ELF-1 (cell line): ENCODE measurements at places on chromosomes 2 and 18.

GRCh38 chr18:63240531-63241316, 78.8 kb downstream of the BCL2 start:
- no peak for DNase-seq

DNA sequence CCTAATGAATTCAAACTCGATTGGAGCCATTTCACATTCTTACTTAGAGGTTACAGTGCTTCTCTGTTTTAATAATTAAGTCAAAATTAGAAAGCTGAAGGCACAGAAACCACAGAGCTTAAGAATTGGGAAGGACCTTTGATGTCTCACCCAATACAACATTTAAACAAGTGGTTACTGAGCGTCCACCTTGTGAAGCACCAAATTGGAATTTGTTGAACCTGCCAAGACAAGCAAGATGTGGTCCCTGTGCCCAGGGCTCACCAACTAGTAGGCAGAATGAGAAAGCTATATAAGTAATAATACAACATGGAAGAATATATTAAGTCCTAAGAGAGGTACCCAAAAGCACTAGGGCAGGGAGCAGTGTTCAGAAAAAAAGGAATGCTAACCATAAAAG, 64.5 kb upstream of the NPAS2 start:
- no peak for DNase-seq

- peak; percentile 18 for DNase-seq
Measured at GRCh38 chr2:206920310-206920709, 19.0 kb upstream of the CPO start.

DNA sequence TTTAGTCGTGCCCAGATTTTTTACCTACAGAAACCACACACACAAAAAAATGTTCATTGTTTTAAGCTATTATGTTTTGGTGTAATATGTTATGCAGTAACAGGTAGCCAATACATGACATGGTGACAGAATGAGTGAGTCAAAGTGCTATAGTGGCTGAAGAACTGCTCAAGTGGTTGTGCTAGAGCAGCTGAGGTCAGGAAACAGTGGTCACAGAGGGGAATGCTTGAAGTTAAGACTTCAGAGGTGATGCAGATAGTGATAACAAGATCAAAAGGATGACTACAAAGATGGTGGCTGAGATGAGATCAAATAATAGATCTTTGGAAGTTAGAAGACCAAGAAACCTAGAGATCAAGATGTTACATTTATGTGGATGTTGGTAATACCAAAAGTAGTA, 174.3 kb downstream of the KCNE4 start:
- DNase-seq, result no peak

GRCh38 chr2:163630836-163631235, 105.0 kb downstream of the FIGN start:
- no peak for DNase-seq

- peak; percentile 47 for DNase-seq
Measured at GRCh38 chr2:208031608-208032019, 6.3 kb upstream of the PLEKHM3 start.

GRCh38 chr2:68698567-68699377, 35.8 kb upstream of the ARHGAP25 start:
- DNase-seq, result no peak

DNA sequence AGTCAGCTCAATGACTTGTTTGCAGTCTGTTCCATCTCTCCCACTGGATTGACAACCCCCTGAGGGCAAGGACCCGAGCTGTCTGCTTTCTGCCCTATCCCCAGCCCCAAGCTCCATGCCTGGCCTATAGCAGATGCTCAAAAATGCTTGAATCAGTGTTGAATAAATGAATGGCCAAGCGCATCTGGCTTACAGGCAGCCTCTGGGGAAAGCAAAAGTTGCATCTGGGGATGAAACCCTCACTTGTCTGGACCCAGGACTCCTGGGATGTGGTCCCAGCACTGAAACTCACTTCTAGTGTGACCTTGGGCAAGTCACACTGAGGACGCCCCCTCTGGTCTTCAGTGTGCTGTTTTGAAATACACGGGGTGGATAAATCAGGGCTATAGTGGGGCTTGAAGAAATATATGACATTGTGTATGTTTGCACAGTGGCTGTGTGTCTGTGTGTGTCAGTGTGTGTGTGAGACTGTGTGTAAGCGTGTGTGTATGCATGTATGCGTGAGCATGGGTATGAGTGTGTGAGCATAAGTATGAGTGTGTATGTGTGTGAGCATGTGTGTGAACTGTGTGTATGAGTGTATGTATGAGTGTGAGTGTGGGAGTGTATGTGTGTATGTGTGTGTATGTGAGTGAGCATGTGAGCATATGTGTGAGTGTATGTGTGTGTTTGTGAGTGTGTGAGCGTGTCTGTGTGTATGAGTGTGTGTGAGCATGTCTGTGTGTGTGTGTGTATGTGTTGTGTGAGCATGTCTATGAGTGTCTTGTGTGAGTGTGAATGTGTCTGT, 27.8 kb upstream of the TNS1 start:
- DNase-seq, result peak; percentile 54

DNA sequence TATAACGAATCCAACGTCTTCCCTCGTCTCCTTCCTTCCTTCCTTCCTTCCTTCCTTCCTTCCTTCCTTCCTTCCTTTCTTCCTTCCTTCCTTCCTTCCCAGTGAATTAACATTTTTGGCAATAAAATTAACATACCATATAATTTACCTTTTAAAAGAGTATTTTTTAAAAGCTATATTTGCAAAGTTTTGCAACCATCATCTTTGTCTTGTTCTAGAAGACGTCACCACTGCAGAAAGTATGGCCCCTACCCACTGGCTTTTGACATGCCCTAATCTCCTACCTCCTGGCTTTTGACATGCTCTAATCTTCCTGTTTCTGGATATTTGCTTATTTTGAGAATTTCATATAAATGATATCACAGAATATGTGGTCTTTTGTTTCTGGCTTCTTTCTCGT, 1023.9 kb upstream of the ZEB2 start:
- DNase-seq, result no peak

GRCh38 chr2:61763605-61764034, 90.2 kb downstream of the FAM161A start:
- no peak for DNase-seq

GRCh38 chr2:12436483-12436882, 280.3 kb upstream of the TRIB2 start:
- no peak for DNase-seq
